ENCODE measurements at places on chromosomes 7 and 10.

GRCh38 chr7:17069146-17069545 lies 187.4 kb upstream of the AGR3 start:
- no peak for DNase-seq

- no peak for DNase-seq
Observed at GRCh38 chr7:7617550-7617949, 23.0 kb upstream of the UMAD1 start.

DNA sequence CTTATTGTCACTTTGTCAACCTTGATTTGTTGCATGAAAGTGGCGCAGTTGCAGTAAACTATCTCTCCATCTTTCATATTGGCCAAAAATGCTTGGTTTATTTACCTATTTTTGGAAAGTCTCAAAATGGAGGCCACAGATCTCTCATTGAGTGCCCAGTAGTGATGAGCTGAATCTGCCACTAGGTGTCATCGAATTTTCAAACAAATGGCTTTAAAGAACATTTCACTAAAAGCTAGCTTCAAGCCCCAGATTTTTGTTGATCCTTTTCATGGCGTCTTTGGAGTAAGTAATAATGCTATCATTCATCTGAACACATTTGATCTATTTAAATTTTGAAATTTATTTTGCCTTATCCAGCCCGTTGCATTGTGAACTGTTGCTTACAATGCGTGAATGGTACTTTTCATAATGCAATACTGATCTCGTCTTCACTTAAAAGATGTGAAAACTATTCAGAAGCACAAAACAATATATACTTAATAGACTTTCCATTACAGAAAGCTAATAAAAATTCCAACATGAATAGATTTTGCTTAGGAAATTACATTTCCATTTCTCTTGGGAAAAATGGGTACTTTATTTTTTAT lies 236.2 kb downstream of the DNAJB9 start:
- DNase-seq = peak; percentile 12

DNA sequence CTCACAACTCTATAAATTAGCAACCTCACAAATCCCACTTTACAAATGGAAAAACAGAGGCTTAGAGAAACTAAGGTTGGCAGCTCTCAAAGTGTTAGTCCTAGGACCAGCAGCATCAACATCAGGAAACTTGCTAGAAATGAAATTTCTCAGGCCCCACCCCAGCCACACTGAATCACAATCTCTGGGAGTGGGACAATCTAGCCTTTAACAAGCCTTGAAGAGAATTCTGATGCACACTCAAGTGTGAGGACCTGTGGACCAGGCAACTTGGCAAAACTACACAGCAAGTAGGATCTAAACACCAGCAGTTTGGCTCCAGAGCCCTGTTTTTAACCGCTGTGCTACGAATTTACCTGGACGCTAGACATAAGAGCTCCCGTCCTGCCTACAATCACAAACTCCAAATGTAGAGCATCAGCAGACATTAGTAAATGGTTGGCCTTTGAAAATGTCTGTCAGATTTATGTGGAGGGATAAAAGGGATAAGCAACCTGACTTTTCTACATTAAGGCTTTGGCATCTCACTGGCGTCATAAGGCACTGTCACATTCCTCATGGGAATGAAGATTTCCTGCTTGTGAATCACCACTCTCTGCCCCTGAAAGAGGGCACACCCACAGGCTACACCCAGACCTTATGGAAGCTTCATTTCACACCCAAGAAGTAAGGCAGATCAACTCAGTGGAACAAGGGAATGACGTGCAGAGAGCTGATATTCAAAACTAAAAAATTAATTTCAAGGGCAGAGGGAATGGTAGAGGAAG lies 34.5 kb downstream of the PPP1R3C start:
- no peak for DNase-seq

- no peak for DNase-seq
Observed at GRCh38 chr7:67854221-67855178, 857.9 kb downstream of the TYW1 start.

GRCh38 chr7:127715901-127716300 lies 63.9 kb downstream of the SND1 start:
- DNase-seq = no peak

DNA sequence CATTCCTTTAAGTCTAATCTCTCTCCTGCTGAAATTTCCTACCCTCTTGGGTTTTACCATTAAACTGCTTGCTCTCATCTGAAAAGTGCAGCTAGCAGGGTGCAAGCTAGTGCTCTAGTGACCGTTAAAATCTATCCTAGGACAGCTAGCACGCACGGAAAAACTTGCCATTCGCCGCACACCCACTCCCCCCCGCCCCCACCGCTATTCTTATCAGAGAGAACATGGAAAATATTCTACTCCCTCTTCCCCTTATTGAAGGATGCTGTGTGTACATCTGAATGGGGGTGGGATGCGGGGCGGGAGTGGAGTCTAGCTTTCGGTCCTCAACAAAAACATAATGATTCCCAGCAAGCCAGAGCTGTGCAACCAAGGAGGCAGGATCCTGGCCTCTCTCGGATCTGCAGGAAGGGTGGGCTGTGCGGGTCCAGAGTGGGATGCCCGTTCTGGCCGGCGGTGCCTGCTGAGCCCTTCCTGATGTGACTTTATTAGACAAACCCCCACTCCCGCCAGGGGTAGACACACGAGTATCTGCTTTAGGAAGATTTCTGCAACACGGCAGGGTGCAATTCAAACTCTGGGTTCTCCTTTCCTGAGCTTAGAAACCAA lies 1.1 kb upstream of the ADRA2A start:
- no peak for DNase-seq

DNA sequence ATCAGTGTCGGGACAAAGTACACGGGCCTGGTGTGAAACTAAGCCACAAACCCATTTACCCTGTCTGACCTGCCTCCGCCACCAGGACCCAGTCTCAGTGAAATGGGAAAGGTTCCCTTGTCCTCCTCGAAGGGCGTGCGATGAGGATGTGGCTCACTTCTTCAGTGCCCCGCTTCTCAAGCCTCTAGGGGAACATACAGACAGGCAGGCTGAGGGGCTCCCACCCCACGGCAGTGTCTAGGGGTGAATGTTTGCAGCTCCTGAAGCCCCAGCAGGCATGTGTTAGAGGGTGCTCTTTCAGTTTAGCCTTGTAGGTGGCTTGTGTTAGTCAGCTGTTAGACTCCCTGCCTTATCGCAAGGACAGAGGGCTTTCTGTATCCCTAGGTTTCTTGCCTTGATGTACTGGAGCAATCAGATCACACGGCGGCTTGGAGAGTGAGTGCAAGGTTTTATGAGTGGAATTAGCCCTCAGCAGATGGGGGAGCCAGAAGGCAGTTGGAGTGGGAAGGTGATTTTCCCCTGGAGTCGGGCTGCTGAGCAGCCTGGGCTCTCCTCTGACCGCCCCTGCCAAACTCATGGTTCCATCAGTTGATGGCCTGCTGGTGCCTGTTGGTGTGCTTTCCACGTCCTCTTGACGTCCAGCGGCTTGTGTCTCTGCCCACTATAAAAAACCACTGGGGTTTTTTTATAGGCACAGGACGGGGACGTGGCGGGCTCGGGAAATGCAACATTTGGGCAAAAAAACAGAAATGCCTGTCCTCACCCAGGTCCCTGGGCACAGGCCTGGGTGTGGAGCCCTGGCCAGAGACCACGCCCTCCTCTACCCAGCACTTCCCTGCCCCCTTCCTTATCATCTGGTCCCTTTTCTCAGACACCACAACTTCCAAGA lies 759 bp downstream of the NUDT1 start:
- peak; percentile 59 for DNase-seq

DNA sequence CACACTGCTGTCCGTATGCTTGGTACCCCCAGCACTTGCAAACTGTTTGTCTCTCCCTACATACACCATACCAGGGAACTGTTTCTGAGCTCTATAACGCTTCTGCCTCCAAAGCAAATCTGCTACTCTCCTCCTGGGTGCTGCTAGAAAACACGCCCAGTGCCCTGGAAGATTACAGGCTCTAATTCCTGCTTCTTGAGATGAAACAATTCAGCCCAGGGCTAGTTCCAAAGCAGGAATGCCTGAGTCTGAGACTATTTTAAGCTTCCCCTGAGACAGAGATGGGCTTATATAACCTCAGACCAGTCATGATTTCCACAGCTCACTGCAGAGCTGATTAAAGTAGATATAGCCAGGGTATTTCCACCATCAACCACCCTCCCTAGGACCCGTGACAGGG lies 327.1 kb downstream of the GPR158 start:
- DNase-seq = no peak

DNA sequence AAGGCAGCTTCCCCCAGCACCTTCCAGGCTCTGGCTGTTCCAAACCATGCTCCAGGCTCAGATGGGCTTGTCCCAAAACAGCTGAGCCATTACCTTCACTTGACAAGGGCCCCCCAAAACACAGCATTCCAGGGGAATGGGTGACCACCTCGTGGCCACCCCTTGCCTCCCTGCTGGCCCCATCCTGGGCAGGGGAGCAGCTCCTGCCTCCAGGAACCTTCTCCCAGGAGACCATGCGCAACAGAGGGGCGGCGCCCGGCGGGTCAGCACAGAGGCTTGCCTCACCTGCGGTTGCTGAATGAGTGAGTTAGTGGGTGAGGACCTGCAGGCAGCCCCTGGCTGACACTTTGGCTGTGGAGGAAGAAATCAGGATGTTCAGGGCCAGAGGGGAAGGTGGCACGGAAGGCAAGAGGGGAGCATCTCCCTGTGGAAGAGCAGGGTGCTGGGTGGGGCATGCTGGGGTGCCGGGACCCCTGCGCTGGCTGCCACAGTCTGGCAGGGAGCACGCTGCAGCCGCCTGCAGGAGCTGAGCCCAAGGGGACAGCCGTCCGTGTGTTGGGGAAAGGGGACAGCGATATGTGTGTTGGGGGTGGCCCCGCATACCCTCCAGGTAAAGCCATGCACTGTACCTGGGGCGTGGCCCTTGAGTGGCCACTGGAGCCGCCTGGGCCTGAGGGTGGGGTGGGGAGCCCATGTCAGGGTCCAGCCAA lies 54.7 kb downstream of the PWWP2B start:
- no peak for DNase-seq

- DNase-seq = no peak
Observed at GRCh38 chr7:106218546-106218945, 66.2 kb downstream of the NAMPT start.

DNA sequence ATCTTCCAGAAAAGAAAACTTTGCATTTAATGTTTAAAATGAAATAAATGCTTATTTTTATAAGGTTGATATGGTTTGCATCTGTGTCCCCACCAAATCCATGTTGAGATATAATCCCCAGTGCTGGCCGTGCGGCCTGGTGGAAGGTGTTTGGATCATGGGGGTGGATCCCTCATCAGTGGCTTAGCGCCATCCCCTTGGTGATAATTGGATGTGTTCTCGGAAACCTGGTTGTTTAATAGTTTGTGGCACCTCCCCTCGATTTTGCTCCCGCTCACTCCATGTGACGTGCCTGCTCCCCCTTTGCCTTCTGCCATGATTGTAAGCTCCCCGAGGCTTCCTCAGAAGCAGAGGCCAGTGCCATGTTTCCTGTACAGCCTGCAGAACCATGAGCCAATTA lies 2.4 kb upstream of the MTPAP start:
- no peak for DNase-seq

- DNase-seq = no peak
Observed at GRCh38 chr7:111067251-111067650, 23.7 kb upstream of the LRRN3 start.

DNA sequence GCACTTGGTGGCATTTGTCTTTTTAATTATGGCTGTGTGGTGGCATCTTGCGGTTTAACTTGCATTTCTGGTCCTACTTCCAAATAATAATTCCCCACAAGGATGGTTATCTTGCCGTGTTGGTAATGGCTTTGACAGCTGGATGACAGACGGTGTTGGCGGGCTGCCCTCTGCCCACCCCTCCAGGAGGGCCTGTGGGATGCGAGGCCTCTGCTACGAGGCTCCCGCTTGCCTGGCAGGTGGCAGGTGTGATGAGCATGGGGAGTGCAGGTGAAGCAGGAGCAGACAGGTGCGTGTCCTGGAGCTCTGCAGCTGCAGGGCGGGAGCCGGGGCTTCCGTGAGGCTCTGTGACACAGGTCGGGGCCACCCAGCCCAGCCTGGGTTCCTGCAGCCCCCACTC lies 11.8 kb downstream of the INPP5A start:
- no peak for DNase-seq

- no peak for DNase-seq
Observed at GRCh38 chr10:37713642-37714041, 143.8 kb downstream of the ZNF248 start.

- DNase-seq = no peak
Observed at GRCh38 chr7:134200970-134201369, 73.8 kb downstream of the LRGUK start.

DNA sequence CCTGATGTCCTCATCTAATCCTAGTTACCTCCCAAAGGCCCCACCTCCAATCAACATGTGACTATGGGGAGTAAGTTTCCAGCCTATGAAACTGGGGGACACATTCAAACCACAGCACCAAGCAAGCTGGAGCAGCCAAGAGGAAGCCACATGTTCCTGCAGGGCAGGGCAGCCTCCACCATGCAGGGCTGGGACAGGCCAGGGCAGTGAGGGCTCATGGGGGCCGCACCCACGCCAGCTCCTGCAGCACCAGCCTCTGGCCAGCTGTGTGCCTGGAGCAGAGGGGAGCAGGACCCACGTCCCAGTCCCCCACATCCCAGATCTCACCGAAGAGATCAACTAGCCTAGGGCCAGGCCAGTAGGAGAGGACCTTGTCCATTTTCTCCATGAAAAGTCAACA lies 85.9 kb upstream of the INSIG1 start:
- DNase-seq = no peak

GRCh38 chr7:66326501-66327215 lies 121.5 kb downstream of the TPST1 start:
- DNase-seq = no peak

GRCh38 chr10:34906067-34906965 lies 91.2 kb upstream of the PARD3 start:
- no peak for DNase-seq

- DNase-seq = peak; percentile 12
Observed at GRCh38 chr10:74900297-74900696, 73.9 kb downstream of the KAT6B start.

GRCh38 chr10:114648368-114648767 lies 9.7 kb downstream of the ABLIM1 start:
- DNase-seq = no peak

- DNase-seq = no peak
Observed at GRCh38 chr10:62095181-62096122, 173.2 kb downstream of the RTKN2 start.

DNA sequence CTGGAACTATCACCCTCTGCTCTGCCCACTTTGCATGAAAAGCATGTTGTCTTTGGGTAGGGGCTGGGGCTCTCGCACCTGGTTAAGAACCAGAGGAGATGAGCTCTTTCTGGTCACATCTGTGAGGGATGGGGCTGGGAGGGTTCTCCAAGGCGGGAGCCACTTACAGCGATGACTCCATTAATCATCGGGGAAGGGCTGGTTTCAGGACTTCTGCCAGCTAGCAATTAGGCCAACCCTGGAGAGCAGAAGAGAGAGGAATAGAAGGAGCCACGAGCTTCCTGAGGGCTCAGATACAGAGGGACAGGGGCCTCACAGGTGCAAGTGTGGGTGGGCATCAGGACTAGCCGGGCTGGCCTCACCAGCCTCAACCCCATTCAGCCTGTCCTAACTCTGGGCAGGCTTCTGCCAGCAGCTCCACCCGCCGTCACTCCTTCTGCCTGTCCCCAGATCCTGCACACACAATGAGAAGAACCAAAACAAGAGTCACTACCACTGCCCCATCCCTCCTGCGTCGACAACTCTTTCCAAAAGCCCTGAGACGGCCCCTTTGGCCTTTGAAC lies 8.4 kb downstream of the AQP1 start:
- DNase-seq = no peak

All from OCI-LY7 (cell line).